CD4-positive, alpha-beta T cell treated with Interleukin-15 for 4 hours (primary cell): ENCODE measurements at places on chromosomes 16 and 17.

GRCh38 chr17:17377071-17377967 lies 74.1 kb downstream of the NT5M start:
- DNase-seq: no peak

DNA sequence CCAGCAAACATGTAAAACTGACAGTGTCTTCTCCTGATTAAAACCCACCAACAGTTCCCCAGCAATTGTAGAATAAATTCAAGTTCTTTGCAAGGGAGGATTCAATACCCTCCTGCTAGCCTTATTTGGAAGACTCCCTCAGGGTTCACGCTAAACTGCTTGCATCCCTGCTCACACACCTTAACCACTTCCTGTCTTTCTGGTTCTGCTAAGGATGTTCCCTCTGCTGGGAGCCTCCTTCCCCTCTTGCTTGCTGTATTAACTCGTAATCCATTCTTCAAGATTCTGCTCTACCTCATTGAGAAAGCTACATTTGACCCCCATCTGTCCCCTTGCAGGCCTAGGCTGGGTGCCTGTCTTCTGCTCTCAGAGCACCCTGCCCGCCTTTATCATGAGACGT lies 2.3 kb upstream of the SHISA6 start:
- DNase-seq: no peak

GRCh38 chr17:12055889-12056288 lies 35.2 kb downstream of the MAP2K4 start:
- DNase-seq: peak; percentile 3

DNA sequence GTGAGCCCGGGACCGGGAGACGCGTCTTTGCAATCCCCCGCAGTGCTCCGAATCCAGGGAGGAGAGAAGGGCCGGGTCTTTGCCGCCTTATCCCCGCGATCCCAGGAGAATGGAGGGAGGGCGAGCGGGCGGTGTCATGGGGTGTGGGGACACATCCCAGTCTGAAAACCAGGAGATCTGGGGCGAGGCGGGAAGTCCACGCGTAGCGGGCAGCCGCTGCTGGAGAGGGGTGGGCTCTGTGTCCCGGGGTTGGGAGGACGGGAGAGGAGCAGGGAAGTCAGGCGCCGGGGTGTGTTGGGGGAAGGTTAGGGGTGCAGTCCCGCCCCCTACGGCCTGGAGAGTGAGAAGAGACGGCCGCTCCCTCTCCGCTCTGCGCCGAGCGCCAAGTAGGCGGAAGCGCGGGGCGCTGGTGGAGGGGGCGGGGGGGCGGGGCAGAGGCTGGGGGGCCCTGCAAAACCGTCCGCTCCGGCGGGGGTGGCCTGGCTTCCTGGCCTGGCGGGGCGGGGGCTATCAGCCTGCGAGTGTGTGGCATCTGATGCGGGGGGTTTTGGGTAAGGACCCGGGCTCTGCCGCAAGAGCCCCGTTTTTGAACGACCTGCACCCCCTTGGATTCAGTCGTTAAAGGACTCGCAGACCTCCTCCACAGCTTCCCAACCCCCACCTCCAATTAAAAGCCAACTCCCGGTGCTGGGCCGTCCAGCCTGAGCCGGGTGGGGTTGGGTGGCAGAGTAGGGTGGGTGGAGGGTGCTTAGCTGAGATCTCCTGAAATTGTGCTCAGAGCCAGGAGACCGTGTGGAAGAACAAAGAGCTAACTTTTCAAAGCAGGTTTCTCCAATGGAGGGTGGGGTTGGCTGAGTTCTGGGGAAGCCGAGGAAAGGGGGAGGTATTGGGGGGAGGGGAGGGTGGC lies 654 bp downstream of the LASP1 start:
- DNase-seq: peak; percentile 60

GRCh38 chr17:51801626-51802025 lies 356.9 kb downstream of the CA10 start:
- no peak for DNase-seq

GRCh38 chr16:68265078-68265920 lies 973 bp downstream of the SLC7A6 start:
- DNase-seq: peak; percentile 45

DNA sequence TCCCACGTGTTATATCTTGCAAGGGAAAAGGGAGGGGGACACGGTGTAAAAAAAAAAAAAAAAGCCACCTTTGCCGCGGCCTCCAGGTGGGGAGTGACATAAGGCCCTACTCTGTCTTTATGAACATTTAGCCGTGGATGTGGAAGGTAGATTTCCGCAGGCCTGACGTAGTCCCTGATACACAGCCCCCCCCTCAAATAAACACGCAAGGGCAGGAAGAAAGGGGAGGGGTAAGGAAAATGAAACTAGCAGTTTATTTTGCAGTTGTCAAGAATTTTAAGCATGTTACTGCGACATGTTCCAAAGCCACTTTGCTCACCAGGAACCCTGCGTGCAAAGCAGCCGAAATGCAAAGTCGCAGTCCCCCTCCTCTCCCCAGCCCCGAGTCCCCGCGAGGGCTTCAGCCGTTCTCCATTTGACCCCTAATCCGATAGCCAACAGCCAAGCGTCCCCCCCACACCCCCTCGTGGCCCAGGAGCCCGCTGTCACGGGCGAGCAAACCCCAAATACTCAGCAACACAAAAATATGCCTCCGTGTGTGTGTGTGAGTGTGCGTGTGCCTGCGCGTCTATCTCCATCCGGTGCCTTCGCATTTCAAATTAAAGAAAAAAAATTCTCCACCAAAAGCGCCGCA lies 1.2 kb downstream of the CBX4 start:
- peak; percentile 47 for DNase-seq

- DNase-seq: no peak
Observed at GRCh38 chr17:33052856-33053255, 61.2 kb downstream of the SPACA3 start.
